CD4-positive, alpha-beta T cell treated with Interleukin-21 for 1 hour (primary cell): ENCODE measurements at places on chromosomes 7 and 10.
A peak's percentile ranks its signal among the peaks of the same experiment; 100 is the strongest.

DNA sequence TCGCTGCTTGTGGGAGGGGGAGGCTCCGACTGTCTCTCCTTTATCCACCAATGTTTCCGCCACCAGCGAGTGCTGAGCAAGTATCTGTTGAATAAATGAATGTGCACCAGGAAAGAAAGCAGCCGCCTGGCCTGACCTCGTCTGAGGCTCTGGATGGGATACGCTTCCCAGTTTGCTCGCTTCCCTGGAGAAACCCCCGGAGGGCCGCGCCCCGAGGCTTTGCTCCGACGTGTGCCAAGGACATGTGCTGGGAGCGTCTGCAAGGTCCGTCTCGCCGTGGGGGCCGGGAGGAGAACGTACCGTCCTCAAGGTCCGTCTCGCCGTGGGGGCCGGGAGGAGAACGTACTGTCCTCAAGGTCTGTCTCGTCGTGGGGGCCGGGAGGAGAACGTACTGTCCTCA is 536.4 kb downstream of the DNAJB6 start:
- DNase-seq: no peak

DNA sequence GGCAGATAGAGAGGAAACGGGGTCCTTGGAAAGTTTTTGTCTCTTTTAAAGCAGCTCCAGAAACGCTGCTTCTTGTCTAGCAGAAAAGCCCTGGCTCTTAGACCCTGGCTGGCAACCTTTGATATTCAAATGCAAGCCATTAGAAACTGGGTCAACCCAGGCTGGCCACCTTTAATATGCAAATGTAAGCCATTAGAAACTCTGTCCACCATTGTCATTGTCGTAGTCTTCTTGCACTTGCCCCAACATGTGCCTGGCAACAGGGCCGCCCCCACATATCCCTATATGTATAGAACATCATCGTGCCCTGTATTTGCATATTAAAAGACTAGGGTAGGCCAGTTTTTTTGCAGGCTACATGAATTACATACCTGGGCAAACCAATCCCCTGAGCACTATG is 621.3 kb upstream of the DPP6 start:
- DNase-seq: no peak

DNA sequence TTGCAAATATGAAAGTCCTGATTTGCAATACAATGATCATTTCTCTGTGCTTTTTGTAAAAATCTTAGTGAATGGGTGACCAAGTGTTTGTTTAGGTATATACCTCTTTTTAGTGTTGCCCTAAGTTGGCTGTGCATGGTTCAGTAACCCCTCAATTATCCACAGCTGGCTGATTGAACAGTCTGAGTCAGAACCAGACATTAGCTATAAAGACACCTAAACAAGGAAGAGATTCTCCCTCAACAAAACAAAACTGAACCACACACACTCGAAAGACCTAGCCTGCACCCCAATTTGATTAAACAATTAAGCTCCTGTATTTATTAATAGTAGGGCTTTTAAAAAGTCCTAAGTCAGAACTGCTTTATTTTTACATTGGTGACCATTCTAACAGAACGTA is 2.8 kb downstream of the RSBN1L start:
- no peak for DNase-seq

DNA sequence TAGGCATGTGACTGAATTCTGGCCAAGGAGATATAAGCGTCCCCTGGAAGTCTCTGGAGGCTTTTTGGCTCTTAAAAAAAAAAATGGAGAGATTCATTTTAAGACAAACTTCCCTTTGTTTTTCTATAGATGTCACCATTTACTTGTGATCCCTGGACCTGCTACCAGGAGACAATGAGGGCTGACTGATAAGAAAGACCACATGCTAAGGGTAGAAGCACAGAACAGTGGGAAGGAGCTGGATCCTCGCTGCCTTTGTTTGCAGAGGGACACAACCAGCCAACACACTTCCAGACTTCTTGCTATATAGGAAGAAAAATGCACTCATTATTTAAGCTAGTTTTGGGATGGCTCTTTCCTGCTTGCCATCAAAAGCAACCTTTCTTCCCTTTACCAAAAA is 172.2 kb downstream of the GRM8 start:
- no peak for DNase-seq

GRCh38 chr7:34341326-34341725 is 316.7 kb upstream of the NPSR1 start:
- DNase-seq: no peak

- no peak for DNase-seq
These were observed 1.0 kb upstream of the PBLD start for GRCh38 chr10:68333440-68334431.

DNA sequence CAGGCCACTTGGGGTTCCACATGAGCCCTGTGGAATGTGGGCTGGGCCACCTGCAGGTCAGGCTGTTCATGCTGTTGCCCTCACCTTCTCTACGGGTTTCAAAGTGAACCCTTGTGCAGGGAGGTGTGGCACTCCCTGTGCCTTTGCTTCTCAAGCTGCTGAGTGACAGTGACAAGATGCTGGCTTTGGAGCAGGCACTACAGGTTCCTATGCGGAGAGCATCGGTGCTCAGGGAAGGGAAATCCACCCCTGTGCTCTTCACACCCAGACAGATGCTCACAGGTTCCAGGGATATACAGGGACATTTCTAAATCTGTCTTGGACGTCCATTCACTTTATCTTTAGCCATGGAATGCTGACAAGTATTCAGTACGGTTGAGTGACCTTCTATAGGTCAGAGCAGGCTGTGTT is 1005.0 kb downstream of the LRMDA start:
- no peak for DNase-seq

DNA sequence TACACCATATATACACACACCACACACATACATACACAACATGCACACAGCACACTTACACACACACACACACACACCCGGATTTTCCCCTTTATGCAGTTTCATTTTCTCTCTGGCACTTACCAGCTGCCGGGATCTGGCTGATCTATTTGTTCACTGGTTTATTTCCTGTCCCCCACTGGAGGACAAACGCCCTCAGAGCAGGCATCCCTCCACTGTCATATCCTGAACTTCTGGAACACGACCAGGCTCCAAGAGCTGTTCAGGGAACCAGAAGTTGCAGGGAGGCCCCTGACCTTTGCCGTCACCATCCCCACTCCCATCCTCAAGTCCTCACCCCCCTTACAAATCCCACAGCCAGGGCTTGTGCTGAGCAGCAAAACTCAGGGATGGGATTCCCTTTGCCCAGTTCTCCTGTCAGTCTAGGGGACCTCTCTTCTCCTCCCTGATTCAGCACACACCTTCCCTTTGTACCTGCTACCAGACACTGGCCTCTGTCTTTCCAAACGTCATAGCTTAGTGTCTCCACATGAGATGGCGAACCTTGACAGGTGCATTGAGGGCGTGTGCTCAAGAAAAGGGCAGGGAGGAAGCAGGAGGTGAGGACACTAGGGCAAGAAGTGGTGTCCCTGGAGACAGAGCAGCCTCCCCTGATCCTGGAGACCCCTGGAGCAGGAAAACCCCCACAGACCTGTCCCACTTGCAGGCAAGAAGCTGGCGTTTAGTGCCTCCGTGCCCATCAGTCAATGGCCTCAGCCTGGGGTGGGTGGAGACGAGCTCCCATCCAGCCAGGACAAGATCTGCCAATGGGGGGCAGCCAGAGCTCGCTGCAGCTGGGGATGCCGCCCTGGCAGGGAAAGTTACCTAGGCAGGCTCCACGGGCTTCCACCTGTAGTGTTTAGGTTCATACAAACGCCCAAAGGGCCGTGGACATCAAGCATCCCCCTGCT is 12.7 kb upstream of the DOCK1 start:
- DNase-seq: no peak

DNA sequence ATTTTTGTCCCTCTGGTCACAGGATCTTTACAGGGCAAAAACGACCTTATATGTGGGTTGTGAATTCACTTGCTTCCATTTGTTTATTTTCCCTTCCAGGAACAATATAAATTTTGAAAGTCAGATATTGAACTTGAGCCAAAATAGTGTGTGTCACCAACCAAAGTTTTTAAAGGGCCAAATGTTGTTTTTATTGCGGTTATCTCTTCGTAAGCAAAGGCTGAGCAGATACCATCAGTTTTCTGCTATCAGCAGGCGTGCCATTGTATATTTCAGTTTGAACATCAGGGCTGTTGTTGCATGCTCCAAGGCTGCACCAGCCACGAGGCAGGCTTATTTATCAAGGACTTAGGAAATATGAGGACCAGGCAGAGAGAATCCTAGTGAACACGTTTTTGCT is 160.3 kb downstream of the PAXIP1 start:
- DNase-seq: no peak

GRCh38 chr10:12465385-12466136 is 116.2 kb downstream of the CAMK1D start:
- no peak for DNase-seq

DNA sequence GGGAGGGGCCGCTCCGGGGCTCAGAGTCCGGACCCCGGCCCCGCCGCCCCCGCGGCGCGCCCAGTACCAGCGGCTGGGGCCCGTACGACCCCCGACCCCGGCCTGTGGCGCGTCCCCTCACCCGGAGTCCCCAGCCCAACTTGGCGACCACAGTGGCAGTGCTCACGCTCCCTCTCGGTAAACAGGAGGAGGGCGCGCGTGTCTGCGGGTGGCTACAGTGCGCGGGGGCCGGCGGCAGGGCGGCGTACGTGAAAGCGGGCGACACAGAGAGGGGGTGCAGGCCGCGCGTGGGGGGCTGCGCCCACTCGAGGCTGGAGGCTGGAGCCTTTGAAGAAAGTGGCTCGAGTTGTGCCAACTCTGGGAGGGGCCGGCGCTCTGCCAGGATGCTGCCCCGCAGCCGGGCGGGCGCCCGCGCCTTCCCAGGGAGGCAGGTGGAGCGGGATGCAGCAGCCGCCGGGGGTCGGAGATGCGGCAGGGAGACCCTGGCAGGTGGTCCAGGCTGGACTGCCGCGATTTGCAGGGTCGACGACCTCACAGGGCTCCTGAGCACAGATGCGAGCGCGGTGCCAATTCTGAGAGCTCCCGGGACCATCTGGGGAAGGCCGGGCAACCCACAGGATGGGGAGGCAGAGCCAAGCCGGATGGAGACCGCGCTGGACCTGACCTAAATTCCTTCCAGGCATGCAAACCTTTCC is 655 bp downstream of the PTPRE start:
- no peak for DNase-seq

DNA sequence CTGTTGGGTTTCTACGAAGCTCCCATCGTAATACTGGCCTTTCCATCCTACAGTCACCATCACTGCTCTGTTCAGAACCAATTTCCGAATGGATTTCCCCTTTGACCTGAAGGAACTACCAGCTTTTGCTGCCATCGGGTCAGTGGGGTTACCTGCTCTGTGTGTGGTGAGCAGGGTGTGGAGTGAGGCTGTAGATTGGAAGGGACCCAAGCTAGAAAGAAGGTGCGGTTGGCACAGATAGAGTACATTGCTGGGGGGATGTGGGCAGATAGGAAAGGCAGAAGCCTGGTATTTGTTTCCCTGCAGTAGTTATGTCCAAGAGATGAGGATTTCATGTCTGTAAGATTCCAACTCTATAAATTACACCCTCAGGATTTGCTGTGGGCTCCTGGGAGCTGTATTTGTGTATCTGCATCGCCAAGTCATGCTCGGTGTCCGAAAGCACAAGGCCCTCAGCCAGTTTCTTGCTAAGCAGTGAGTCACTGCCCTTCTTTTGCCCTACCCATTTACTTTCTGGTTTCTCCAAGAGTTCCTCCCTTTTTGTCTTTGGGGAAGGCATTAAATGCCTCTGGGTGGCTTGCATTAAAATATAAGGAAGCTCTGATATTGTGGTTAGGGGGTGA is 15.4 kb downstream of the CLCN1 start:
- DNase-seq: no peak

DNA sequence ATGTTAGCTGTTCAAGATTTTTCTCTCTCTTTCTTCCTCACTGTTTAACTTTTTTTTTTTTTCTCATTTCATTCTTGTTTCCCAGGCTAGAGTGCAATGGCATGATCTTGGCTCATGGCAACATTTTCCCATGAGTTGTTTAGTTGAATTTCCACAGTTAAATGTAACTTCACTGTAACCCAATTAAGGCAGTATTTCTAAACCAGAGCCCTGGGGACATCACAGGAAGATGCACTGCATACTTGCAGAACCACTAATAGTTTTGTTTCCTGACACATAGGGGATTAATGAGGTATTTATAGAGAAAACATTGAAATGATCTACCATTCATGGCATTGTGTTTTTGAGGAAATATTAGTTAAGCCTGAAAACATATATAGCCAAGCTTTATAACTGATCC is 795.6 kb upstream of the GHITM start:
- no peak for DNase-seq

GRCh38 chr7:81499262-81500116 is 270.4 kb downstream of the HGF start:
- DNase-seq: no peak

DNA sequence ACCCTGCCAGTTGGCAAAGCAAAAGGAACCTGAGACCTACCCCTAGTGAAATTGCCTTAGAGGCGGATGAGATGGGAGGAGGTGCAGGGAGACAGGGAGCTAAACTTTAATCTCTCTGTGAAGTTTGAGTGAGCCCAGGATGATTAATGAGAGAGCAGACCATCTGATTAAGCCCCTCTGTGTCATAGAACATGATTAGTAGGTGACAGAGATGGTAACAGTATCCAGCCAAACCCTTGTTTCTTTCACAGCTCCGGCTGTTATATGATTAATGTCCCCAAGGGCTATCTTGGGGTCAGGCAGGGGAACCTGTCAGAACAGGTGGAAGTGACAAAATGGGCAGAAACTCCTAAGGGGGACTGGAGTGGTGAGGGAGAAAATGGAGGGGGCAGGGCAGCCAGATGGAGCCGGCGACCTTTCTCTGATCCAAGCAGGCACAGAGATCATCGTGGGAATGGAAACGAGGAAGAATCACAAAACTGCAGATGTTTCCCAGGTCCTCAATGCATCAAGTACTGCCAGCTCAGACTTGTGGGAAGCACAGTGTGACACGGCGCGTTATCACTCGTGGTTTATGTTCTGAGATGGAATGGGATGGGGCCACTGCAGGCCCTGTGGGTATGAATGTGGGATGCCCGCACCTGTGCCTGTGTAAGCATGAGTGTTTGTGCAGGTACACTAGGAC is 684.2 kb downstream of the LRMDA start:
- no peak for DNase-seq

- no peak for DNase-seq
These were observed 18.4 kb downstream of the LRRC27 start for GRCh38 chr10:132350391-132350790.

- no peak for DNase-seq
These were observed 485.9 kb downstream of the DNAJB6 start for GRCh38 chr7:157822688-157823031.

- DNase-seq: no peak
These were observed 12.5 kb downstream of the ITPRIP start for GRCh38 chr10:104325436-104326435.

- no peak for DNase-seq
These were observed 22.1 kb downstream of the CYP17A1 start for GRCh38 chr10:102814873-102815661.

DNA sequence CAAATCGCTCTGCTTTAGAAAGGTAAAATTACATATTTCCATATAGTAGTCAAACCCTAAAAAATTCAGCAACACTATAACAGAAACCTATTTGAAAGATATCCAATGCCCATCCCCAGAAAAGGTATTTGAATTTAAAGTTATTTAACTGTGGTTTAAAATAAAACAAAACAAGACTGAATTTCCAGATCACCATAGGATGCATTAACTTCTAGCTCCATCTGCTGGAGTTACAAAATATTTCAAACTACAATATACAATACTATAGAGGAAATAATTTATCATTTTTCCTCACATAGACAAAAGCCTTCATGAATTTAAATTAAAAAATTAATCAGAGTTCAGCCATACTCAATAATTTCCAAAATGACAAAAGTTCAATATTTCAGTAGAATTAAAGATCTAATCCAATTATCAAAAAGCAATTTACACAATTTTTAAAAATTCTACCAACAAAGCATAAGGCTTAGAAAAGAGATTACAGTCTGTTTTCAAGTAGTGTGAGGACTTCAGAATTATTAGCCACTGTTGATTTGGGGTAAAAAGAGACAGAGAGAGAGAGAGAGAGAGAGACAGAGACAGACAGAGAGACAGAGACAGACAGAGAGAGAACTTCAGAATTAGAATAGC is 75.9 kb downstream of the LMBR1 start:
- DNase-seq: peak; percentile 13
